ENCODE measurements at places on chromosomes 1 and 21.

DNA sequence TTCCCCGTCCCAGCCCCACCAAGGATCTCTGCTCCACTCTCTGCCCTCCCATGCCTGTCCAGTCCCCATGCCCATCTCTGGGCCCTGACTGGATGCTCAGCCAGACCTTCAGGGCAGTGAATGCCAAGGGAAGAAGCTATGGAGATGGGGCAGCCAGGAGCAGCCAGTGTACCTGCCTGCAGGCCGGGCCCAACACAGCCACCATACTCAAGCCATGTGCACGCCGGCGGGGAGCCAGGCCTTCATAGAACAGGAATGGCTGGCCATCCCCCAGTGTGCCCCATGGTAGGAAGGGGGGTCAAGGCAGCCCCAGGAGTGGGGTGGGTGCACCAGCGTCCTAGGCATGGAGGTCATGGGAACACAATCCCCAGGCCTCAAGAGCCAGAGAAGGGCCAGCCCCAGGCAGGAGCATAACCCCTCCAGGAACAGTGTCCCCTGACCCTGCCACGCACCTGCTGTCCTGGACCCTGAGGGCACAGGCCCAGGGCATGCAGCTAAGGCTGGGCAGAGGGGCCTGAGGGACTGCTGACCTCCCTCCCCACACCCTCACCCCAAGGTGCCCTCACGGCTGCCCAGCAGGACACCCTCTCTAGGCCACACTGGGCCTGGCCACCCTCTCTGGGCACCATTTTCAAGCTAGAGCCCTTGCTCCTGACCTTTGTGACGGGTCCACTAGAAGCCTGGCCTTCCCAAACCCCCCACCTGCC, 20.3 kb upstream of the ARF1 start:
- no peak for DNase-seq

DNA sequence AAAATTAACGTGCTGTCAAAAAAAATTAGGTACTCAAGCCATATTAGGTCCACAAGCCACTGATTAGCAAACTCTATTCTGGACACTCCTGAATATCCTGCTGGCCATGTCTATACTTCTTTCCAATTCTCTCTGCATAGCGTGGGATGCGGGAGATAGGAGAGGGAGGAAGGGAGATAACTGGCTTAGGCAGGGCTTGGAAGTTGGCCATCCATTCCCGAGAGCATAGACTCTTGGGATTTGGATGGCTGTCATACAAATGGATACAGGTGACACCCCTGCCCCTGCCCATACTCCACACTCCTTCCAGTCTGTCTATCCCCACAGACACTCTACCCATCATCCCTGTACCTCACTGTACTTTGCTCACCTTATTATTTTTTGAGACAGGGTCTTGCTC, 2.3 kb upstream of the PRELP start:
- no peak for DNase-seq

DNA sequence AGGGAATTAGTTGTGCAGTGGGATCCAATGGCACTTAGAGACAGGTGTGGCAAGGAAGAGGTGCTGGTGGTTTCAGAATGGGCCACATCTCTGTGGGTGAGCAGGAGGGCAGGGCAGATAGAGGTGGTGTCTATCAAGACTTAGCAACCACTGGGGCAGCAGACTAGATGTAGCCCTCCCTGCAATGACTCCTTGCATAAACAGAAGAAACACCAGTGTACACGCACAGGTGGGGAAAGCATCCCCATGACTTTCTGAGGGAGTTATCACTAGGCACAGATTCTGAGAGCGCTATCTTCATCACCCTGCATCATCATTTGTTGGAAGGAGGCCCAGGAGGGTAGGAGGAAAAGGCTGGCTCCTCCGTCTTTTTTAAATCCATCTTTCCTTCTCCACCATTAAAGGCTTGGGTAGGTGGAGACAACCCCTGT, 58.4 kb downstream of the PLXNA2 start:
- DNase-seq = no peak

- no peak for DNase-seq
These were observed 82.0 kb upstream of the ESRRG start for GRCh38 chr1:216805233-216805632.

- DNase-seq = no peak
These were observed 5.9 kb downstream of the RFX5 start for GRCh38 chr1:151340870-151341754.

GRCh38 chr21:42459546-42460215, 36.3 kb downstream of the RSPH1 start:
- DNase-seq = no peak

DNA sequence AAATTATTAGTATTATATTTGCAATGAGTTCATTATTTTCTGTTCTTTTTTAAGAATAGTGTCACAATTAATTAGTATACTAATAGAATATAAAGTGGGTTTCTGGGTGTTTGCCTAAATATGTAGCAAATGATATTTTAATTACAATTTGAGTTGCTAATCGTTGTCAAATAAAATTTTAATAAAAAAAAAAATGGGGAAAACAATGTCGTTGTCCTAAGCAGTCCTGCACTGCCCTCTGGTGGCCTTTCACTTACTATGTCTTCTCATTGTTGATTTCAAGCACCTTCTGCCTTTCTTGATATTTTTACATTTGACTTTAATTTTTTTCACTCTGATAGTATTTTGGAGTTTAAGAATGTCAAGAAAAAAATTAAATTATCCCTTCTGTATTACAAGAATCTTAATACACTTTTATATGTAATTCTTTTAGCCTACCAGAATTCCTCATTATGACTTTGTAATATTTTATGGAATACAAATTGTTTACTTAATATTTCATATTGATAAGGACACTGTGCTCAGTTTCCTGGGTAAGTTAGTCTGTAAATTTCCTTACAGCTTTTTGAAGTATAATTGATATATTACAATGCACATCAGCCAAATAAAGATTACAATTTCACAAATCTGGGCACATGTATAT, 104.5 kb upstream of the FMN2 start:
- DNase-seq = no peak

DNA sequence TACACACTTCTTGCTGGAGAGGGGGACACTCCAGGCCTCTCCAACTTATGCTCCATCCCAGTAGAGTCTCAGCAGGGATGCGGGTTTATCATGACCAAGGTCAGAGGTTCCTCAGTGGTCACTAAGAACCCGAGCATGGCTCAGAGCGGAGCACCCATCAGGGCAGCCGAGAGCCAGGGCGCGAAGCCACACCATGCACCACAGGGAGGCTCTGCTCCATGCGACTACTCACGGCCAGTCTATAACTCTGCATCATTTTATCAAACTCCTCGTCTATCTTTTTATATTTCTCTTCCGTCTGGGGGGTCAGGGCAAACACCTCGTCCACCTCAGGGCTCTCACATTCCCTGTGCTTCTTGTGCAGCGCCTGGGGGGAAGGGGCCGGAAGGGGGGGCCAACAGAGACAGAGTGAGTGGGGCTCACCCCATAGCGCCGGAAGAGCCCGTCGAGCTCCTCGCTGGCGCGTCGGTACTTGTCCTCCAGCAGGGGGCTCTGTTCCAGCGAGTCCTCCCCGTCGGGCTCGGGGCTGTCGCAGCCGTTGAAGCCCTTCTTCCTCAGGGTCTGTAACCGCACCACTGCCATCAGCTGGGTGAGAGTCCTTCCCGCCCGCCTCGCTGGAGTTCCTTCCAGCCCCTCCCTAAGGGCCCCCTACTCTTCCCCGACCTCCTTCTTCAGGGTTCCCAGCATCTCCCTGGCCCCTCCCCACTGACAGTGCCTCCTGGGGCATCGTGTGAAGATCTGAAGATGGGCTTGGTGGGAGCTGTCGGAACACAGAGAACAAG, 20.0 kb downstream of the MEF2D start:
- no peak for DNase-seq

- DNase-seq = no peak
These were observed 120.3 kb downstream of the ATG4C start for GRCh38 chr1:62903982-62904855.

DNA sequence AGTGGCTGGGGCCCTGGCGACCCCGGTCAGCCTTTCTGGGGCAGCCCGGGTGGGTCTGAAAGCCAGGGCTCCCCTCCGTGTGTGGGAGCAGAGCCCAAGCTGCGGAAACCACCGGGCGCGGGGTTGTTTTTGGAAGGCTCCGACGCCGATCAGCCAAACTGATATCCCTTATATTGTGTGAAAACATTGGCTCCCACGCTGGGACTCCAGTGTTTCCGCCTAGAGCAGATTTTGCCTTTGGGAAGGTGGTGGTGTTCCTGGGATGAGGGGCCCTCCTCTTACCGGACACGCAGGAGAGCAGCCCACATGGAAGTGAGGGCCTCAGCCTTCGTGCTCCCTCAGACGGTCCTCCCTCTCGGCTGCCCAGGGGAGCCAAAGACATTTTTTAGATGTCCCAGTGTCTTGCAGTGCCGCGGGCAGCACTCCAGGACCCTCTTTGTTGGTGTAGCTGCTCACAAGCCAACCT, 54.3 kb downstream of the NGF start:
- DNase-seq = no peak

- DNase-seq = no peak
These were observed 3.8 kb upstream of the BCAS2 start for GRCh38 chr1:114585231-114585630.

DNA sequence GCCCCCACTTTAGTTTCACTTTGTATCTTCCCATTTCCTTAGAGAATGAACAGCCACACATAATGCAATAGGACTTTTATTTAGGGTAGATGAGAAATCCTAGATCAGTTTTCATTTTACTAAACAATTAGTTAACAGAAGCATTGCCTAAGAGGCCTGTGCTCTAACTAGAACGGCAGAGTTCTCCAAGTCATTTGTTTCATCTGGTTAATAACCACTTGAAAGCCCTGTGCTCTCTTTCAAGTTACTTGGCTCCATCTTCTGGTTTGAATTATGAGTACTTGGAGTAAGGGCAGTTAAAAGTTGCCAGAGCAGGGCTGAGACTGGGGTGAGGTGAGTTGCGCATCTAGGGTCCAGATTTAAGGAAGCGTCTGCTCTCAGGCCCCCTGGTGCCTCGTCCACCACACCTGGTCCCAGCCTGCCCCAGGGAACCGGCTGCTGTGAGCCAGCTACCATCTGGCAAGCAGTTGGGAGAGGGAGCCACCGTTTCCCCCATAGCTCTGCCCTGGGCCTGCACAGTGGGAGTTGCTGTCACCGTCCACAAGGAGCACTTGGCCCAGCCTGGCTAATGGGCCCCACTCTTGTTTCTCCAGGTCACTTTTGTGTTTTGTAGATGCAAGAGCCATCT, 18.1 kb upstream of the SLC44A3 start:
- no peak for DNase-seq

All from chondrocyte (in vitro differentiated cells).